ENCODE measurements at places on chromosomes 2 and 18.
A peak's percentile ranks its signal among the peaks of the same experiment; 100 is the strongest.

GRCh38 chr2:163155279-163155883 is 316.8 kb upstream of the KCNH7 start:
- no peak for DNase-seq

- DNase-seq, result no peak
Measured at GRCh38 chr18:3491981-3492555, 42.1 kb downstream of the TGIF1 start.

DNA sequence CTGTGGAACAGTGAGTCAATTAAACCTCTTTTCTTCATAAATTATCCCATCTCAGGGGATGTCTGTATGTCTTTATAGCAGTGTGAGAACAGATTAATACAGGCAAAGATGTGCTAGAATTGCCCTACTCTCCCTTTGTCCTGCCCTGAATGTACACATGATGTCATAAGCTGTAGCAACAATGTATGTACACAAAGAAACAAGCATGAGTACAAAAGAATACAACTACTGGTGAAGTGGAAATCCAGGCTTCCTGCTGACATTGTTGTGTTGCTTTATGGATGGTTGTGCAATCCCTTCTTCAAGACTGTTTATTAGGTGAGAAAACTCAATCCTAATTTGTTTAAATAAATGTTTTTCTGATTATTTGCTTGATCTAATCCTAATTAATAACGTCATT is 446.6 kb downstream of the DSC3 start:
- DNase-seq, result no peak

- DNase-seq, result no peak
Measured at GRCh38 chr2:2013476-2013875, 269.2 kb upstream of the PXDN start.

DNA sequence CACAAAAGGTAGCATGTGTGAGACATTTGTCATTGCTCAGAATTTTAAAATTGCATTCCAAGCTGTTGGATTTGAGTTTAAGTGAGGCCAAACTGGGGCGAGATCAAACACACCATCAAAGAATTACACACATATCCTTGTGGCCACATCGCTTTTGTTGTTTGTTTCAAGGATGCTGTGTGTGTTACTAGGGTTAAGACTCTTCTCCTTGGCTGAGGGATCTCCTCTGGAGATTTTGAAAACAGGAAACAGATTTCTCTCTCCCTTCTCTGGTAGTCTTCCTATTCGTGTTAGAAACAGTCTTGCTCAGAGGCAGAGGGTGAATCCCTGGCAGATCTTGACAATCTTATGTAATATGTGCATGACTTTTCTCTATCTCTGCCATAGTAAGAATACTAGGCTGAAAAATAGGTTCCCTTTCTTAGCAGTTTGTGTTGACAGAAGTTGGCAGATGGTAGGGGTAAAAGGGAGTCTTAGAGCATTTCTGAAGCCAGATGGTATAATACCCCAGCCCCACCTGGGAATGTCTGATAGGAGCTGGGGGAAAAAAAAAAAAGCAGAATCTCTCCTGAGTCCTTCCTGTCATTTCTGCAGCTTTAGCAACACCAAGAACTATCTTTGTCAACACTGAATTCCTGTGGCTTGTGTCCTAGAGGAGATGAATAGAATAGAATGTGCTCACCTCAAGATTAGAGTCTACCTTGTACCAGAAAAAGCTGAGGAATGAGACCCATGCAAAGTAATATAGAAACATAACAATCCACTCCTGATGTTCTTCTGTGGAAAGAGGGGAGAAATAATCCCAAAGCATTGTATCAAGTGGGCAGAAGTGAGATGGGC is 101.8 kb downstream of the XRCC5 start:
- DNase-seq, result no peak

DNA sequence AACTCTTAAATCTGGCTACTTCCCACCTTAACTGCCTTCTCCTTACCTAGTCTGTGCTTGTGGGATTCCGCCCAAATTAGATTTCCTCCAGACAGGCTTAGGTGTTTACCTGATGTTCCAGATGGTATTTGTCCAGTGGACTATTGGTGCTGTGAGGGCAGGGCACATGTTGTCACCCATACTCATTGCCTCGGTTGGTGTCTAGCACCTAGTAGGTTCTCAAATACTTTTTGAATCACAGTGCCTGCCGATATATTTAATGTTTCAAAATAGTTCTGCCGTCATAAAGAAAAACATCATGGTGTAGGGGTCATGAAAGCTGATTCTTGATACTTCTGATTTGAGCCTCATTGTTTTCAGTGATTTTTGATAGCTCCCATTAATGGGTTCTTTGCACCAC is 1.1 kb downstream of the SEPTIN2 start:
- DNase-seq, result no peak

GRCh38 chr2:127217470-127218325 is 2.4 kb downstream of the CYP27C1 start:
- no peak for DNase-seq

DNA sequence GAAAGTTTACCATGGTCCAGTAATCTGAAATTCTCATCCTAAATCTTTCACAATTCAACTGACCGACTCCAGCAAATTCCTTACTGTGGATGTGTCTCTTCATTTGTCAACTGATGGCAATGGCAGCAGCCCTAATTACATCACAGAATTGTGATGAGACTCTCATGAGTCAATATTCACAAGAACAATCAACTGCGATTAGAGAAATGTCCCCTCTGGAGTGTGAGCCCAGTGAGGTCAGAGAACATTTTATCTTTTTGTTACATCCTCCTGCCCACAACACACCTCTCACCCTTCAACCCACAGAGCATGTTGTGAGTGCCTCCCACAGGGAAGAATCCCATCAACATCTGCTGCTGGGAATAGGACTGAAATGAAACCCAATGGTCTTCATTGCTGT is 73.6 kb downstream of the CD226 start:
- DNase-seq, result no peak

DNA sequence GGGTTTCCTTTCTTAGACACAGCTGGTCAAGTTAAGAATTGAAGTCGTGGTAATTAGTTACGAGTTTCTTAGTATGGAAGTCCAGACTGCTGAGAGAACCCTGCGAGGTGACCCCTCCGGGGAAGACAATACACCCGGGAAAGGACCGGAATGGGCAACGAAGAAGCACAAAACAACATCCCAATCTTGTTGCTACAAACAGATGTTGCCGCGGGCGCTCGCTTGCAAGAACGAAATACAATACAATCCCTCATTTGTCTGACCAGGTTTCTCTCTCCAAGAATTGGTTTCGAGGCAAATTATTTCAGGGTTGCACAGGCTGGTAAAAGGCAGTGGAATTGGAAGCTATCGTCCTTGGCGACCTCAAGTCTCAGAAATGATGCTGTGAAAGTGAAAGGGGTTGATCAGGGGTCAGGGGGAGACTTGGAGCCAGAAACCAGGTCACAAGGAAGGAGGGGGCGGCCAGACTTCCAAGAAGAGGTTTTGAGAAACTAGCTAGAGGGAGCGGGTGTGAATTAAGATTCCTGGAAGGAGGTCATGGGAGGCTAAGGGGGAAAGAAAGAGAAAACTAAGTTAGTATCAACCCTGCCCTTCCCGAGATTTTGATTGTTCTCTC is 401.9 kb downstream of the HRH4 start:
- no peak for DNase-seq

- DNase-seq, result no peak
Measured at GRCh38 chr2:28327956-28328922, 64.4 kb upstream of the FOSL2 start.

DNA sequence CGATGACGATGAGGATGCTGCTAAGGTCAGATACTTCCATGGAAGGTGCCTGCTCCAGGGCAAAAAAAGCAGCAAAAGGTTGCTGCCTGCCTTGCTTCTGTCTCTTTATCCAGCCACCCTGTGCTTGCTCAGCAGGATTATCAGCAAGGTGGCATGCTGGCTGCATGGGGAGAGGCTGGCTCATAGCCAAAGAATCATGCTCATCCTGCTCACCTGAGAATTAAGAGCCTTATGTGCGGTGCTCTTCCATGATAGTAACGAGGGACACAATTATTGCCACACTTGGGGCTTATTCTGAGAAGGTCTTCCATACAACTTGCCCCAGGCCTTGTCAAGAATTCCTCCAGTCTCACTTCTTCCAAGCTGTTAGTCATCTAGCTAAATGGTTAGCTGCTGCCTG is 60.4 kb upstream of the SEC11C start:
- no peak for DNase-seq

DNA sequence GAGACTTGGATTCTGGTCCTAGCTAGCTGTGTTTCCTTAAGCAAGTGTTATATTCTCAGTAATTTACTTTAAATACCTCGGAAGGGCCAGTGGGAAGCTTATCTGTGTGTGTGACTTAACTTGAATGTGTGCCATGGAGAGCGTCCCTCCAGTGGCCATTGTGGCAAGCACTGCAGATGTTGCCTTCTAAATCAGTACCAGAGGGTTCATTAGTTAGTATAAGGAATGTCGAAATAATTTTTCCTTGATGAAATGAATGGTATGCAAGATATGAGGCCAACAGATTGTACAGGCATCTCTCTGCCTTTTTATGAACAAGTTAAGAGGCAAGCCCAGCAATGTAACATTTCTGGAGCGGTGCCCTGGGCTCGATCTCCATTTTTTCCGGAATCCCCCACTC is 52.0 kb downstream of the FBXO36 start:
- DNase-seq, result no peak

GRCh38 chr2:96868555-96869280 is 1.2 kb downstream of the SEMA4C start:
- peak; percentile 91 for DNase-seq

DNA sequence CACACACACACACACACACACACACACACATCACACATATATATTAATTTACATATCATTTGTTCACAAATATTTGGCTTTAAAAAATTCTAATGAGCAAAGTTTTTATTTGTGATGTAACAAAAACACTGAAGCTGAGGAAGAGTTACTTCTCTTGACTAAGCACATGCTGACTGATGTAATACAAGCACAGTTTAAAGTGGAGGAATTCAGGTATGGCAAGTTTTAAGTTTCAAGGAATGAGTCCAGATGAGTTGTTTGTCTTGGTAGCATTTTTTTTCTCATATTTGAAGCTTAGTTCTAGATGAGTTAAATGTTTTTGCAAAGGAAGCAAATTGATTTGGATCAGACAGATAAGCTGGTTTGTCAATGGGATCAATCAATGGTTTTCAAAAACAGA is 20.2 kb upstream of the CALCRL start:
- DNase-seq, result no peak

- DNase-seq, result no peak
Measured at GRCh38 chr2:7813541-7814292, 868.1 kb upstream of the ID2 start.

DNA sequence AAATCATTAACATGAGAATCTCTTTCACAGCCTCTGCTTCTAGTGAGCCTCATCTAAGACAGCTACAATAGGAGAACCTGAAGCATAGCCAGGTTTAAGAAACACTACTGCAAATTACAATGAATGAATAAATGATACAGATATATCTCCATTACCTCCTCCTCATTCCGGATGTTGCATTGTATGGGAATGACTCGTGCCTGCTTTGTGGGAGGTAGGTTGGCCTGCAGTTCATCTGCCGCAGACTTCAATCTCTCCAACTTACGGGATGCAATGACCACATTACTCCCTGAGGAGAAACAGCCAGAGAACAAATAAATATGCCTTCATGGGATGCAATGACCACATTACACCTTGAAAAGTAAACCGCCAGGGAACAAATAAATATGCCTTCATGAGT is 15.4 kb downstream of the PECR start:
- no peak for DNase-seq

Measured in glutamatergic neuron (in vitro differentiated cells).